Activated CD4-positive, alpha-beta T cell treated with anti-CD3 and anti-CD28 coated beads, Interleukin-2, amount 10 ng/mL, durations not matched to agents 7 days and 5 days (primary cell): ENCODE measurements at places on chromosomes 2 and 18. TPM values are rescaled to one million over a fixed set of nuclear protein-coding genes. Genes with fewer than 3 reads are reported as not detected.

Gene NFATC1
- total RNA-seq: 36.9 TPM

Gene ALPG
- total RNA-seq: not detected

Gene KATNAL2
- 1.0 TPM for total RNA-seq

Gene ASIC4
- not detected for total RNA-seq

Gene BCL2
- total RNA-seq: 119 TPM

Gene ZNF521
- not detected for total RNA-seq

Gene EHD3
- 0.50 TPM for total RNA-seq

Gene AGXT
- not detected for total RNA-seq

Gene DHRS9
- not detected for total RNA-seq

Gene ANKRD39
- total RNA-seq: 32.8 TPM

Gene POTEI
- total RNA-seq: not detected

Gene AOX1
- 0.19 TPM for total RNA-seq

Gene RIT2
- total RNA-seq: not detected

Gene ST6GAL2
- total RNA-seq: not detected
